ENCODE measurements at places on chromosomes 5 and 9.

GRCh38 chr5:35458824-35459207 is 158.8 kb upstream of the SPEF2 start:
- DNase-seq, result no peak

DNA sequence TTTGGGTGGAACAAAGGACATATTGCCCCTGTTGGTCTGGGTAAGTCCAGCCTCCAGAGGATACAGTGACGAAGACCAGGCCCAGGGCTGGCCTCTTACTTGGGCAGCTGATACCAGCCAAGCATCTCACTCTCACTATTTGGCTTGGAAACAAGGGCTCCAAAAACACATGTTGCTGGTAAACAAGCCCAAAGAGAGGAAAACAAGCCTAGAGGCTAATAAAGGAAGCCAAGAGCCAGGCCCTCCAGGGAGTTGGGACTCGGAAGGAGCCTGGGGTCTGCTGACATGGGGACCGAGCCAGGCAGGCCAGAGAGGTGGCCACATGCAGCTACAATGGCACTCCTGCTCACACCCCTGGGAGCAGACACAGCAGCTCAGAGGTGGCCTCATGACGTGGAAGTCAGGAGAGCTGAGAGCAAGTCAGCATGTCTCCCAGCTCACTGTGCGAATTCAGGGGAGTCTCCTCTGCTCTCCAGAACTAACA is 5.7 kb downstream of the SPARC start:
- DNase-seq, result no peak

DNA sequence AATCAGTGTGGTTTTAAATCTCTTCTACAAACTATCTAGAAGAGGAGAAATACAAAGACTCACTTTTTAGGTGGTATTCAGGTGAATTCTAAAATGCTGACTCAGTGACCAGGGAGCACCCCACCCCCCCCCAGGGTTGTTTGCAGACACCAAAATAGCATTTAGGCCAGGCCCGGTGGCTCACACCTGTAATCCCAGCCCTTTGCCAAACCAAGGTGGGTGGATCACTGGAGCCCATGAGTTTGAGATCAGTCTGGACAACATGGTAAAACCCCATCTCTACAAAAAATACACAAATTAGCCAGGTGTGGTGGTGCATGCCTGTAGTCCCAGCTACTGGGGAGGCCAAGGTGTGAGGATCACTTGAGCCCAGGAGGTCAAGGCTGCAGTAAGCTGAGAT is 119.0 kb upstream of the LMX1B start:
- no peak for DNase-seq

DNA sequence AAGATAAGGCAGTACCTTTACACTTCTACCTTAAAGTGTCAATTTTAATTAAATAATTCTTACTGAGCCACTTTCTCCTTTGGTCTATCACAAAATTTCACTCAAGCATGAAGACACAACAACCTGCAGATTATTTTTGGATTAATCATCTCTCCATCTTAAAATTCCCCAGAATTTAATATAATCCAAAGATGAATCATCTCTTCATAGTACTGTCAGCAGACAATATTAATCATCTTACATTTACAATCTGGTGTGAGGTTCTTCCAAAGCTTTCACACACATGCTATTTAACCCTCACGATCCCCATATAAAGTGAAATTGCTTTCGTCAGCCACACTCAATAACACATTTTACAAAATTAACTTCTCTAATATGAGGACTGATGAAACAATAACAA is 43.0 kb downstream of the LHFPL2 start:
- no peak for DNase-seq

GRCh38 chr5:96297867-96298266 is 135.2 kb downstream of the PCSK1 start:
- DNase-seq, result no peak

DNA sequence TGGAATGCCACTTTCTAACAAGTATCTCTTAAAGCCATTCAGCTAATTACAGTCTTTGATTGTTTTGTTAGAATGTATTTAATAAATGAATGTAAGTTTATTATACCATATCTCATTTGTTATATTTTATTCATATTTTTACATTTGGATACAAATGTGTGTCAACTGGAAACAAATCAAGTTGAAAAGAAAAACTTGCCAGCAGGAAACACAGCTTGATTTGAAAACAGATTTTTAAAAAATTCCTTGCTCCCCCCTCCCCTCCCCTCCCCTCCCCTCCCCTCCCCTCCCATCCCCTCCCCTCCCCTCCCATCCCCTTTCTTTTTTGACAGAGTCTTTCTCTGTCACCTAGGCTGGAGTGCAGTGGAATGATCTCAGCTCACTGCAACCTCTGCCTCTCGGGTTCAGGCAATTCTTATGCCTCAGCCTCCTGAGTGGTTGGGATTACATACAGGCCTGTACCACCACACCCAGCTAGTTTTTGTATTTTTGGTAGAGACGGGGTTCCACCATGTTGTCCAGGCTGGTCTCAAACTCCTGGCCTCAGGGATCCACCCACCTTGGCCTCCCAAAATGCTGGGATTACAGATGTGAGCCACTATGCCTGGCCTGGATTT is 227.6 kb downstream of the WDR70 start:
- no peak for DNase-seq

DNA sequence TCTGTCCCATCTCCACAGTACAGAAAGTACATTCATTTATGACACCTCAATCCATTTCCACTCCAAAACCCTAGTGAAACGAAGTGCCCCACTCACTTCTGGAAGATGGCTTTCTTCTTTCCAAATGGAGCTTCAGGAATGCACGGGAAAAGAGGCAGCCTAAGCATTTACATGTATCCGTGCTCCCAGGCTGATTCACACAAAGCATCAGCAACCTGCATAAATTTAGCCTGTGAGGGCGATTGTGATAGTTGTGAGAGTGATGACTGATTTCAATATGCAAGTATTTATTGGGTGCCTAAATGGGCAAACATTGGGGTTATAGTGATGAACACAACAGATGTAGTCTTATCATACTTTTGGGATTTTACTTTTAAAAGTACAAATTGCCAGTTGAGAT is 86.6 kb downstream of the PLPPR1 start:
- no peak for DNase-seq

GRCh38 chr5:149362541-149362940 is 4.7 kb downstream of the PCYOX1L start:
- no peak for DNase-seq

DNA sequence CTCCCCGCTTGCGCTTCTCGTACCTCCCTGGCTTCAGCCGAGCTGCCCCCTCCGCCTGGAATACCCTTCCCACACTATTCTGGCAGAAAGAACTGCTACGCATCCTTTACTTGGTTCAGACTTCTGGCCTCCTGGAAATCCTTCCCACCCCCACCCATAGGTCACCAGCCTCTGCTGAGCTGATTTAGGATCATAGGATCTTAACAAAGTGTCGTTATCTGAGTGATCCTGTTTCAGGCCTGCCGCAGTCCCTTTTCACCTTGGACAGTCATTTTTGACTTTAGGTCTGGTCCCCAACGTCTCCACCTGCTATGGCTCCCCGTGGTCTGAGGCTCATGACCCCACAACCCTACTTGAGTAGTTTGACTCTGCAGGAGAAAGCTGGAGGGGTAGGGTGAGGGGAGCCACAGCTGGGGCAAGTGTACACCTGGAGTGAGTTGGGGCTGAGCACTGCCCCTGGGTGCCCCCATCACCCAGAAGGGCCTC is 27.3 kb downstream of the EGR1 start:
- DNase-seq, result no peak

DNA sequence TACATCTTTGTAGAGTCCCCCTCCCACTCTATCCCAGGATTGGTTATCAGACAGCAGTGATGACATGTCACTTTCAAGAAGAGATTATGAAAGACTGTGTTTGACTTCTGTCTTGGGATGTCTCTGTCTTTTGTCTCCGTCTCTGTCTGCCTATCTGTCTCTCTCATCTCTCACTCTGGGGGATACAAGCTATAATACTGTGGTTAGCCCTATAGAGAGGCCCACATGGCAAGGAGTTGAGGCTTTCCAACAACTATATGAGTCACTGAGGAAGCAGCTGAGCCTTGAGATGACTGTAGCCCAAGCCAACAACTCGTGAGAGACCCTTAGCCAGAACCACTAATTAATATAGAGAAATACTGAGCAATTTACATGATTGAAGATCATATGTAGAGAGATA is 284.8 kb downstream of the PDE4D start:
- no peak for DNase-seq

GRCh38 chr9:129939431-129939830 is 103.6 kb downstream of the FNBP1 start:
- no peak for DNase-seq

GRCh38 chr9:90307167-90307833 is 335.3 kb downstream of the DIRAS2 start:
- no peak for DNase-seq

GRCh38 chr5:150208187-150209098 is 18.6 kb downstream of the SLC6A7 start:
- DNase-seq, result no peak

DNA sequence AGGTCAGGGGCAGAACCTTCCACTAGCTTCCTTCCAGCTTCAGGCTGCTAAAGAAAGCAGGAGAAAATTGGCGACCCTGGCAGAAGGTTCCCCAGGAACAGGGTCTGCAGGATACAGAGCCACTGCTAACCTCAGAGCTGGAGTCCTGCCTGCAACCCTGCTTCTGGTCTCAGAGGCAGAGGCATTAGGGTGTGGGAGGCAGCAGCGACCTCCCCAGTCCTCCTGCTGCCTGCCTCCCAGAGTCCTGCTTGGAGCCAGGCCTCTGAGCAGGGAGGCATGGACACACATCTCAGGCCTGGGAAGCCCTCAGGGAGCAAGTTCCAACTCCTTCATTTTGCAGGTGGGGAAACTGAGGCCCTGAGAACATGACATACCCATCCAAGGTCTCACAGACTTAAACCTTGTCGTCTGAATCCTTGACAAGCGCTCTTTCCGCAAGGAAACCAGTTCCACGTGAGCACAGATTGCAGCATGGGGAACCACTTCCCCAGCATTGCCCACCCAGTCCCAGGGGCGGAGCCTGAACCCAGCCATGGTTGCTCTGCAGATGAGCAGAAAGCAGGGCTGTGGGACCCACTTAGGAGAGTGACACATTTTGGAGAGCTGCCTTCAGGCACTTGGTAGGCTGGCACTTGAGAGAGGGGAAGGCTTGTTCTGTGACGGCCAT is 28.2 kb upstream of the HAND1 start:
- DNase-seq, result no peak

- DNase-seq, result no peak
Observed at GRCh38 chr5:179342577-179342976, 2.7 kb downstream of the ADAMTS2 start.

GRCh38 chr5:159779481-159779880 is 136.8 kb upstream of the ADRA1B start:
- no peak for DNase-seq

- DNase-seq, result no peak
Observed at GRCh38 chr9:79741381-79741780, 169.6 kb downstream of the TLE4 start.

DNA sequence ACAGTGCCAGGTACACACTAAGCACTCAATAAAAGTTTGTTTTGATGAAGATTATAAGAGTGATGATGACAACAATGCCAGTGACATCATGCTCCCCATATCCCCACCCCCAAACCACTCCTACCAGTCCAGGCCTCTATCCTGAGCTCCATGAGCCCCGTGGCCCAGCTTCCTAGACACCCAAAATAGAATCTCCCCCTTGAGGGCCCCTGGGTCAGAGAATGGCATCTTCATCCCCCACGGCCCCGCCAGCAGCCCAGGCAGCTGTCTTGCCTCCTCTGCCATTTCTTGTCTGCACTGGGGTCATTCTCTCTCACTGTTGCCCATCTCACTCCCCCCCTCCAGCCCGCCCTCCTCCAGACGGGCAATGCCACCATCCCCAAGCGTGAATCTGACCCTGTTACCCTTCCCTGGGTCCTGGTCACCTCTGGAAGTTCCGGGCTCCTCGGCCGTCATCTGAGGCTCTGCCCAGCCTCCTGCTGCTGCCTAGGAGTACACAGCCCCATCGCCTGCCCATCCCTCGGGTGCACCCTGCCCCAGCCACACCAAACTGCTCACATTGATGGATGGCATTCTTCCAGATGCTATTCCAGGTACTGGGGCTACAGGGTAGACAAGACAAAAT is 76.8 kb upstream of the LMX1B start:
- DNase-seq, result no peak

GRCh38 chr9:79829566-79830302 is 258.0 kb downstream of the TLE4 start:
- no peak for DNase-seq

DNA sequence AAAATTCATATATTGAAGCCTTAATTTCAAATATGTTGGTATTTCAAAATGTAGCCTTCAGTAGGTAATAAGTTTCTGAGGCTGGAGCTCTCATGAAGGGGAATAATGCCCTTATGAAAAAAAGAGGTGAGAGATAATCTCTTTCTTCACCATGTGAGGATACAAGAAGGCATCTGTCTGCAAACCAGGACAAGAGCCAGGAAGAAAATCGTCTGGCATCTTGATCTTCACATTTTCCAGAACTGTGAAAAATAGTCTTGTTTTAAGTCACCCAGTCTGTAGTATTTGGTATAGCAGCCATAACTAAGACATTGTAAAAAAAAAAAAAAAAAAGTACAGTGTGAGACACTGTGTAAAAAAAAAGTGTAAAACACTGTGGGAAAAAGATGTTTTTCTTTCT is 768.9 kb downstream of the TAF11L14 start:
- no peak for DNase-seq

- DNase-seq, result no peak
Observed at GRCh38 chr9:99143655-99144054, 38.7 kb downstream of the TGFBR1 start.

DNA sequence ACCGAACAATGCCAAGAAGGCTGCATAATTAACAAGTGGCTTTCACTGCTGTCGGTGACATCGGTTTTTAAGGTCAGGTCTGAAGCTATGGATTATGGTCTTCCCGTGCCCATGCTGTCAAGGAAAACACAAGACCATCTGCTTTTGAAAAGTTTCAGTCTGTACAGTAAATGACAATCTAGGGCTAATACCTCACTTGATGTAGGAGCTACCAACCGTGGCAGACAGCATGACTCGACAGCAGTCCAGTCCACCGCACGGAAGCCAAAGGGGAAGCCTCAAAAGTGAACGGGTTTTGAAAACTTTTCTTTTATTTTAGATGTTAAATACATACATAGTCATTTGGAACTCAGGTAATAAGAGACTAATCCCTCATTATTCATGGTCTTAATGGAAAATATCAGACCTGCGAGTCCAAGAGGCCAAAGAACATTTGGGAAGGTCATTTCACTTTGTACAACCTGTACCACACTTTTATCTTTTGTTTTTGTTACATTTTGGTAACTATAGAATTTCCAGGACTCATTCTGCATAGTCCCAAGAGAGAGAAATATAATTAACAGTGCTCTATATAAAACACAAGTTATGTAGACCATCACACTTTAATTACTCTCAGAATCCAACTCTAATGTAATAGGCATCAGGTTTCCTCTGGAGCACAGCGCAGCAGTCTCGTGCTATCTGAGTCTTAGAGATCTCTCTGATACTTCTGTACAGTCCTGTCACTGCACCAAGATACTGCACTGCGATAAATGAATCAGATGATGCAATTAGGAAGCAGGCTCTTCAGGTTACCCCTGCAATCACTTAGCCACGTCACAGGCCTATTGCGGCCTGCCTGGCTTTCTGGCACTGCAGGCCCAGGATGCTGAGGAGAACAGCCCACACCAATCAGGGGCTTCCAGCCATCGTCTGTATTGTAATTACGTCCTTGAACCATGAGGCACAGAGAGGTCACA is 184.9 kb downstream of the FANCC start:
- no peak for DNase-seq
